ENCODE measurements at places on chromosomes 1 and 21.

GRCh38 chr1:55420026-55420425 lies 204.9 kb upstream of the USP24 start:
- no peak for DNase-seq

- DNase-seq, result no peak
These were observed 68.8 kb upstream of the BMP8A start for GRCh38 chr1:39422614-39423013.

- DNase-seq, result peak; percentile 70
These were observed 72.8 kb downstream of the CD2 start for GRCh38 chr1:116826818-116827606.

GRCh38 chr1:155485945-155486344 lies 76.7 kb downstream of the ASH1L start:
- no peak for DNase-seq

GRCh38 chr1:8915446-8915845 lies 30.2 kb upstream of the CA6 start:
- no peak for DNase-seq

DNA sequence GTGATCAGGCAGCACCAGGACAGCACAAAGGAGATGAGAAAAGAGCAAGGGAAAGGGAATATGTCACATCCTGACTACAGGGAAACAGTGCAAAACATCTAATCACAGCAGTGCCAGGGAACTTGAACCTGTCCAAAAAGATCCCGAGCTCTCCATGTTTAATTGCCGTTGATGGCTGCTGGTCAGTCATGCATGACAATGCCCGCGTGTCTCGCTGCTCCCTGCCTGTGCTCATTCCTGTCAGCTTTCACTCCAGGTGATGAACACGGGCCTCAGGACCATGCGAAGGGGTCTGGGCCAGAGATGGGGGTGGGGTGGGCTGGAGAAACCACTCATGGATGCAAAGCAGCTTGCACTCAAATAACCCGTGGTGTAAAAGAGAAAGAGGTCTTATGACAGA lies 287.0 kb downstream of the GPATCH2 start:
- no peak for DNase-seq

- no peak for DNase-seq
These were observed 1.7 kb downstream of the PIAS3 start for GRCh38 chr1:145857170-145857569.

GRCh38 chr1:167880580-167881021 lies 33.3 kb downstream of the ADCY10 start:
- DNase-seq, result no peak

DNA sequence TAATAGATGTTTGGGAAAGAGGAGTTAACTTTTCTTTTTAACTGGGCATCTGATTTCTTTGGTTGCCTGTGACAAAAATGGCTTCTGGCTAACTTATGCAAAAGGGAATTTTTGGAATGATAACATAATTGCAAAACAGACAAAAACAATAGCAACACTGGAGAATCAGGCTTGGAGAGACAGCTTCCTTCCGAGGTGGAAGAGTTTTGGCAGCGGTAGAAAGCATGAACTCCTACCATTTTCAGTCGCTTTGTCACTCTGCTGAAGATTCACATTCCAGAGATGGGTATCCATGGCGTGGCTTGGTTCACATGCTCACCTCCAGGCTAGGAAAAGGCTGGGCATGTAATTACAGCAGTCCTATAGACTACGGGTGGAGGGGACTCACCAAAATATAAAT lies 17.2 kb upstream of the FGGY start:
- no peak for DNase-seq

GRCh38 chr1:7410156-7410555 lies 360.9 kb upstream of the VAMP3 start:
- no peak for DNase-seq

DNA sequence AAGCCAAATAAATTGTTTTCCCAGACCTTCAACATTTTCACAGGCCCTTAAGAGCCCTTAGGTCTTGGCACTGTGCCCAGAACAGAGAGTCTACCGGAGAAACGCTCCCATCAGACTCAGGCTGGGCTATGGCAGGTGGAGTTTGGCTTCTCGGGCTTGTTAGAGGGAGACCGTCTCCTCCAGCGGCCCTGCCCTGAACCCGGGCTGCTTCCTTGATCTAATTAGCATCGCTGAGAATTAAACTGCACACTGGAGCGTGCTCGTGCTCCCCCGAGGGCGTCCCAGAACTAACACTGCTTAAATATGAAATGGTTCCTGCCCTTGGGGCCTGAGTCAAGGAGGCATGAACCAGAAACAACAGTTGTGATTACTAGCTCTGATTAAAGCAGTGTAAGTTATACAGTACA lies 634.4 kb downstream of the MATN1 start:
- no peak for DNase-seq

DNA sequence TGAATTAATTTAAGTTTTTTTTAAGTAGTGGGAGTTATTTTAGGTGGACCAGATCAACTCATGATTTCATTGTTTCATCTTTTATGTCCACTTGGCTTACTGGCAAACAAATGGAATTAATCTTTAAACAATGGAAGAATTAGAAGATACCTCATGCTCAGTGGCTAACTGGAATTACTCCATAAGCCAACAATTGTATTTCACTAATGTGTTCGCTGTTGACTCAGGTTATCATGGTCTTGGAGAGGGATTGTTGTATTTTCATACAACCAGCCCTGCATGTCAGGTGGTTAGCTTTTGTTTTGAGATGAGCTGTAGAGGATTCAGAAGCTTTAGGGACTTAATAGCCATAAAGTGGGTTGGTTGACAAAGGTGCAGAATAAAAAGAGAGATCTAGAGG lies 57.2 kb upstream of the HMCN1 start:
- DNase-seq, result no peak

DNA sequence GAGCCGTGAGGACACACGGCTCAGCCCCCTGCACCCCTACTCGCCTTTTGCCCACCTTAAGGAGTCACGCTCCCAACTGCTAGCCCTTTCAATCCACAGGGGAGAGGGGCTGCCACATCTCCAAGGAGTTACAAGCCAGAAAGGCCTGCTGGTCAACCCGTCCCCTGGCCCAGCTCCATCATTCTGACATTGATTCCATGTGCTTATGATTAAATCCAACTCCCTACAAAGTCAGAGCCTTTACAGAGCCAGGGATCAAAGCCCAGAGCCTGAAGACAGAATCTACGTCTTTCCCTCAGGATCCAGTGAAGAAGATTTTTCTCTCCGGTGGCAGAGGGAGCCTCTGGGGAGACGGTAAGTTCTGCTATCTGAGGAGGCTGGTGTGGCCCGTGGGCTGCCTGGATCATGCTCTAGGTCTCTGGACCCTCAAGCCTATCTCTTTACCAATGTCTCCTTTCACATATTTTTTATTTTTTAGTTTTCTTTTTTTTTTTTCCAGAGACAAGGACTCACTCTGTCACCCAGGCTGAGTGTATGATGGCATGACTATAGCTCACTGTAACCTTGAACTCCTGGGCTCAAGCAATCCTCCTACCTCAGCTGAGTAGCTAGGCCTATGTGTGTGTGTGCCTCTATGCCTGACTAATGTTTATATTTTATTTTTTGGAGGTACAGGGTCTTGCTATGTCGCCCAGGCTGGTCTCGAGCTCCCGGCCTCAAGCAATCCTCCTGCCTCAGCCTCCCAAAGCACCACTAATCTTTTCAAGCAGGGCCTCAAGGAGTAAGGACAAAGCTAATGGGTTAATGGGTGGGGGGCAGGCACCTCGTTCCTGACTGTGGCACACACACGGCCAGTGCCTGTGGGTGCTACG lies 61.3 kb downstream of the SLC66A1 start:
- no peak for DNase-seq

GRCh38 chr1:63014267-63014666 lies 230.3 kb downstream of the ATG4C start:
- no peak for DNase-seq

- DNase-seq, result no peak
These were observed 5.8 kb upstream of the SPATC1L start for GRCh38 chr21:46189959-46190490.

- no peak for DNase-seq
These were observed 31.0 kb downstream of the SLC16A1 start for GRCh38 chr1:112925015-112925414.

GRCh38 chr1:154453574-154454352 lies 48.3 kb upstream of the TDRD10 start:
- no peak for DNase-seq

DNA sequence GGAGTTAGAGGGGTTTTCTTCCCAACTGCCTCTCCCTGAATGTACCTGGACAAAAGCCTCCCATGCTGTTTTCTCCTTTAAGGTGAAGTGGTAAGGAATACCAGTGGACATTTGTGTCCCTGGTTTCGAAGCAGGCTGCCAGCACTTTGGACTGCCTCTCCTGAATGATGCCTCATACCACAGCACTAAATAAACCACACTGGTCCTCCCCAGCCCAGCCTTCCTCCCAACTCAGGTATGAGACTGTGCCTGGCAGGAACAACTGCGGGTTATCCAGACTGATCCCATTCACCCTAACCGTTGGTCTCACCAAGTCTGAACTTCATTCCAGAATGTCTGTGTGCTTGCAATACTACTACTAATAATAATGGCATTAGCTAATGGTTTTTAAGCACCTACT lies 9.3 kb downstream of the COQ8A start:
- DNase-seq, result no peak

GRCh38 chr1:11483581-11484320 lies 4.8 kb downstream of the DISP3 start:
- DNase-seq, result no peak

DNA sequence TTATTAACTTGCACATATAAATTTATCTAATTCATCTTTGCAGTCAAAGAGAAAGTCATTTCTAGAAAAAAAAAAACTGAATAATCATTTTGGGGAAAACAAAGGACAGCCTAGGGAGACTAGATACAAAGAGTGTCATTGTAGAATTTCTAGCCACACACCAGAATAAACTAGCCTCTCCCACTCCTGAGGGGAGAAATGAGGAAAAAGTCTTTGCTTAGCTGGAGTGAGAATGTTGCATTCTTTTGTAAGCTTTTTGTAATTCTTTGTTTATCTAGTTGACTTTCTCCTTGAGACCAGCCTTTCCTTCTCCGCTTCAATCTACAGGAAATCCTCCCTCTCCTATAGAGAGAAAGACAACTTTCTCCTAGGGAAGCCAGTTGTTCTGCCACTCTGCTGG lies 15.9 kb upstream of the CGN start:
- DNase-seq, result no peak

GRCh38 chr1:79044974-79045650 lies 38.6 kb upstream of the ADGRL4 start:
- no peak for DNase-seq

GRCh38 chr1:218779341-218780100 lies 394.2 kb upstream of the LYPLAL1 start:
- DNase-seq, result no peak

DNA sequence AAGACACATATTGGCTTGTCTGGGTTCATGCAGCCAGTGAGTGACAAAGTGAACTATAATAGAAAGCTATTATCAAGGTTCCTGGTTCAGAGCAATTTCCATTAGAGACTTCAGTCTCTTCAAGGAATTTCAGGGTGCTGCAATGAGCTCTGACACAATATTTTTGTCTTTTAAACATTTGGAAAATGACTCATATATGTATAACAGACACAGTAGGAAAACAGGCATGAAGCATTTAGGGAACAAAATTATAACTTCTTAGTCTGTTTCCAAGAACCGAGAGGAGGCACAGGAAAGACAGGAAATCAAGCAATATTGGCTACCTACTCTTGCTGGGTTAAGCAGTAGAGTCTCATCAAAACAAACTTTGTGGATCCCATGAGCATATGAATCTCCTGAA lies 170.4 kb downstream of the PTPRC start:
- DNase-seq, result no peak

GRCh38 chr1:184480736-184481135 lies 93.9 kb downstream of the C1orf21 start:
- DNase-seq, result no peak

GRCh38 chr1:65247419-65248359 lies 61.7 kb upstream of the DNAJC6 start:
- no peak for DNase-seq

DNA sequence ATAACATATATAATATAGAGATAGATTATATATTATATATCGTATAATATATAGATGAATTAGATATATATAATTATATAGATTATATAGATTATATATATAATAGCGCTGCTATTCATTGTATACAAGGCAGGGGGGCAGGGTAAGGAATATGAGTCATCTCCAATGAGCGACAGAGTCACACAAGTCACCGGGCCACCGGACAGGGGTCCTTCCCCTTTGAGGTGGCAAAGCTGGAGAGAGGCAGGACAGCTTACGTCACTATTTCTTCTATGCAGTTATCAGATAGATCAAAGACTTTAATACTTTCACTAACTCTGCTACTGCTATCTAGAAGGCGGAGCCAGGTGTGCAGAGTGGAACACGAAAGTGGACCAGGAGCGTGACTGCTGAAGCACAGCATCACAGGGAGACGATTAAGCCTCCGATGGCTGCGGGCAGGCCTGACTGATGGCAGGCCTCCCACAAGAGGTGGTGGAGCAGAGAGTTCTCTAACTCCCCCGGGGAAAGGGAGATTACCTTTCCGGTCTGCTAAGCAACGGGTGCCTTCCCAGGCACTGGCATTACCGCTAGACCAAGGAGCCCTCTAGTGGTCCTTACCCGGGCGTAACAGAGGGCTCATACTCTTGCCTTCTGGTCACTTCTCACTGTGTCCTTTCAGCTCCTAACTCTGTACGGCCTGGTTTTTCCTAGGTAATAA lies 2154.7 kb downstream of the MRPL39 start:
- no peak for DNase-seq

- DNase-seq, result no peak
These were observed 296.7 kb upstream of the PTBP2 start for GRCh38 chr1:96424877-96425276.

- DNase-seq, result no peak
These were observed 1390.1 kb downstream of the MRPL39 start for GRCh38 chr21:24217151-24217550.

DNA sequence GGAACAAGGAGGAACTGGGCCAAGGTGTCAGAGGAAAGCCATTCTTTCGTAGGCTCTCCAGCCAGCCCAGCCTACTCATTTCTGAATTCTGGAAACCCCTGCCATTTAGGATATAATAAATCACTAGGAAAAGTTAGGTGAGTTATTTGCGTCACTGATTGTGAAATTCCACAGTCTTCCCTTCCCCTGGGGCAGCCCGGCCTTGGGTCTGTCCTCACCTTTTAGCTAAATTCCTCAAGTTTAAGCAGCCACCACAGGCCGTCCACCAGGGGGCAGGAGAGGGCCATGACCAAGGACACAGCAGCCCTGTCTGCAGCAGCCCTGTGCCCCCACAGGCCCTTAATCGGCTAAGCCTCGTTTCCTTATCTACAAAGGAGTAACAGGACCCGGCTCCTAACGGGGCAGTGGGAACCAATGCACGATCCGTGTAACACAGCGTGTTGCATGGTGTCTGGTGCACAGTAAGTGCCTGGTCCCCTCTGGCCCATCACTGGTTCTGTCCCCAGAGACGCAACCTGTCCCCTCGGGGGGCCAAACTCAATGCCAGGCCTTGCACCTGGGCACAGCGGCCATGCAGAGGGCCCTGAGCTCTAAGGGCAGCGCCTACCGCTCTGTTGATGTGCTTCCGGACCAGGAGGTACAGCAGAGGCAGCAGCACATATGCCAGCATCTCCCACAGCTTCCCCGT lies 18.1 kb downstream of the GPR157 start:
- peak; percentile 93 for DNase-seq

All from activated naive CD4-positive, alpha-beta T cell treated with anti-CD3 and anti-CD28 coated beads, Interleukin-2, amount 10 ng/mL, durations not matched to agents 7 days and 5 days (primary cell).